ENCODE measurements at places on chromosomes 4 and X.

DNA sequence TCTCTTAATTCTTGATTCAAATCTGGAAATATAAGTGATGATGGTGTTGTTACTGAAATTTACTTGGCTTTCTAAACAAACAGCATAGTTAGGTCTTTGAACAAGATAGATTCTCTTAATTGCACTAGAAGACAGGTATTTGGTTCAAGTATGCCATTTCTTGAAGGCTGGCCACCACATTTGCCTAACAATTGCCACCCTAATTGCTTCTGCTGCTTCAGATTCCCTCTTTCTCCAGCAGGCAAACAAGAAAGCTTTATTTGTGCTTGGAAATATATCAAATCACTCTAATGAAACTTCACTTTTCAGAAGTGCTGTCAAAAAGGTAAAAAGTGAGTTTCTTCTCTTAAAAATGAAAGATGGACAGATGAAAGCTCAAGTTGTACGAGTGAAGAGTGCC is 418.6 kb downstream of the INPP4B start:
- DNase-seq = no peak

DNA sequence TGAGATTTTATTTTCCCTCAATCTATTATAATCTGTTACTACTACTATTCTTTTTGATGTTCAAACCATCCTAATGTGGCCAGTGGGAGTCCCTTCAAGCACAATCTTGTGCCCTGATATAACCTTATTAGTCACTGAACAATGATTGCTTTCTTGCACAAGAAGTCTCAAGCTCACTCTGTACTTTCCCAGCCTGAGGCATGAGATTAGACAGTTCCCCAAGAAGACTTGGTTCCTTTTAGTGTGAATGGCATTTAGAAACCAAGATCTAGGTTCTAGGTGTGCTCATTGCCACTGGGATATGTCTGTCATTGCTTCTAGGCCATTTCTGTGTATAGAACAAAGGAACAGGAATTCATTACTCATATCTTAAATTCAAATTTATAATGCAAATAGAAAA is 28.0 kb upstream of the RBM41 start:
- DNase-seq = no peak

DNA sequence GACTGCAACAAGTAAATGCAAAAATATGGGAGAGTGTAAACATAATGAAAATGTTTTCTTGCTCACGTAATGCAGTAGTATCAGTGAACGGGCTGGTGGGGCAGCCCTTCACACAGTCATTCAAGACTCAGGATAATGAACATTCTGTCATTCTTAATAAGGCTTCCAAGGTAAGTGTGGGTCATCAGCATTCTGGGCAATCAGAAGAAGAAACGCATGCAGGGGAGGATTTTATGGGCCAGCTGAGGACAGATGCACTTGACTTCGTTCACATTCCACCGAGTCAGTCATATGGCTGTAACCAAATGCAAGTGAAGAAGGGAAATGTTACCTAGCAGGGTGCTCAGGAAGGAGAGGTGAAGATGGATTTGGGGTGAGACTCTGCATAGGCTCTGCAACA is 68.0 kb upstream of the MAP9 start:
- DNase-seq = no peak

DNA sequence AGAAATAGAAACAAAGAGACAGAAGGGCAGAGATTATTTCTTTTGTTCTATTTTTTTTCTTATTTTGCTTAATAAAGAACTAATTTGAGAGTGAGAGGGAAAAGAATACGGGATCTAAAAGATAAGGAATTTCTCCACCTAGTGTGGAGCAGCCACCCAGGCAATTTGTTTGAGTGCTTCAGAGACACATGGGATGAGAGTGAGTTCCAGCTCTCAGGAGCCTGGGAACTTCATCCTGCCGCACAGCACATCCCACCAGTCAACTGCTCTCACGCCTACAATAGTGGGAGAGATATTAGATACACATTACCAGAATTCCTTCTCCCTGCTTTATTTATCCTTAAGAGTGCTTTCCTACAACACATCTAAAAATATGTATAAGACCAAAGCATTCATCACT is 946.4 kb downstream of the PDHA2 start:
- no peak for DNase-seq

DNA sequence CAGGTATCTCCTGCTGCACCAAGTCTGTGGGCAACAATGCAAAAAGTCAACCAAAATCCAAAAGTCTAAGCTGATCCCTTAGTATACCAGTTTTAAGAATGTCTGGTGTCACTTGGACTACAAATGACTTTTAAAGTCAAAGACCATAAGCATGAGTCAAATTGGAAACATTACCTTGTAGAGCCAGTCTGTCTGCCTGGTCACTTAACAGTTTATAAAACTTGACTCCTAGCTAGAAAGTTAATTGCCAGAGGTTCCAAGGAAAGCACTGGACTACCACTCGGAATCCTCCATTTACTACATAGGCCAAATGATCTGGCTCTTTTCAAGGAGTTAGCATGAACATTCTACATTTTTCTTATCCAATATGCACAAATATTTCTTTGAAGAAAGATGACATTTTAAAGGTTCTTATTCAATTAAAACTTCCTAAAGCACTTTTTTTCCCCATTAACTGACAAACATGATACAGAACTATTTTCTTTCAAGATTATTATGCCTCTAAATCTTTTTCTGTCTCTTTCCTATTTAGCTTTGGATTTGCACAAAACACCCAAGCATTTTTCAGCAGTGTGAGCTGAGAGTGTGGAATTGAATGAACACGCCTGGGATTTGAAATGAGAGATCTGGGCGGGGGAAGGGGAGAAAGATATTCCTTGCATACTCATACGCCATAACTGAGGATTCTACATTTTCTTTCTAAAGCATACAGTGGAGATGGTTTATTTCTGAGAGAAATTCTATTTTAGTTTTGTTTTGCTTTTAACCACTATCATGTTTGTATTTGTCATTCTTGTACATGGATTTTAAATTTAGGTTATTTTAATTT is 188.4 kb downstream of the SHROOM3 start:
- DNase-seq = no peak

DNA sequence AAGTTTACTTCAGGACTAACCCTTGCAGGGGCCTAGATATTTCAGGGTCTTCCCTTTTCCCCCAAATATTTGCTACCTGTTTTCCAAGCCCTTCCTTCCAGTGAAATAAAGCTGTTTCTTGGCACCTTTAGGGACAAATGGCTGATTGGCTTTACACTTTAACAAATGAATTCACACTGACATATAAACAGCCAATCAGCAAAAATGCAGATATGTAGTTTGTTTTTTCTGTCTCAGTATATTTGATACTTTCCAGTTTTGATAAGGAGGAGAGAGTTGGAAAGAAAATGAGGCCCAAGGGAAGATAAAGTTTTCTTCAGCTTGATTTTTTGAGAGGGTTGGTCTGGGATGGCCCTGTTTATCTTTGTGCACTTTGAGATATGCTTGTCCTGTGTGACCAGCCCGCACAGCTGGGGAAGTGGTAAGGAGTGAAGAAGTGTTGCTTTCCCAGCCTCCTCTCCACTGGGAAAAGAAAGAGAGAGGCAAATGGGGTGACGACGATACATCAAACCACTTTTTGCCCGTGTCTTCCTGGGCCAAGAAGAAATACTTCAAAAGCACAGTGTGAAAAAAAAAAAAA is 67.5 kb downstream of the MGST2 start:
- no peak for DNase-seq

DNA sequence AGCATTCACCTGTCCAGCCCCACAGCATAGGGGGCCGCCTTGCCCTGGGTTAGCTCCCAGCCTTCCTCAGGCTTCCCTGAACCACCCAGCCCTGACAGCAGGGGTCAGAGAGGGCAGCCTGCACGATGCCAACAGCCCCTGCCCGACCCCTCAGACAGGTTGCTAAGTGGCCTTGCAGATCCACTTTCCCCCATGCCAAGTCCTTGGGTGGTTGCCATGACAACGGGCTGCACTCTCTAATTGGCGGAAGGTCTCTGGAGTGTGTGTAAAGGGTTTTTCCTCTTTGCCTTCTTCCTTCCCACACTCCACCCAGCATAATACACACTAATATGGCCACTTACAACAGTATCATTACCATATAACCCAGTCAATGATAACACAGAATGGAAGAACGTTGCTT is 99.6 kb upstream of the AFAP1 start:
- DNase-seq = no peak

- DNase-seq = no peak
Measured at GRCh38 chrX:17086317-17086716, 139.9 kb downstream of the REPS2 start.

DNA sequence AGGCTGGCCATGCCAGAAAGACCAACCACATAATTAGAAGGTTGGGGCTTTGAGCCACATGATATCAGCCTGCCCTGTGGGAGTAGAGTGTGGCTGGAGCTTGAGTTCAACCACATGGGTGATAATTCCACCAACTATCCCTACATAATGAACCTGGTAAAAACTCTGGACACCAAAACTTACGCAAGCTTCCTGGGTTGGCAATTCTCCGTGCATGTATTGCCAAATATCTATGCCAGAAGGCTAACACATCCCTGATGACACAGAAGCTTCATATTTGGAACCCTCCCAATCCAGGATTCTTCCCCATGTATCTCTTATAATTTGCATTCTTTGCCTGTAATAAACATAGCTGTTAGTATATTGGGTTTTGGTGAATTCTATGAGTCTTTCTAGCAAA is 68.2 kb downstream of the FUNDC1 start:
- DNase-seq = no peak

DNA sequence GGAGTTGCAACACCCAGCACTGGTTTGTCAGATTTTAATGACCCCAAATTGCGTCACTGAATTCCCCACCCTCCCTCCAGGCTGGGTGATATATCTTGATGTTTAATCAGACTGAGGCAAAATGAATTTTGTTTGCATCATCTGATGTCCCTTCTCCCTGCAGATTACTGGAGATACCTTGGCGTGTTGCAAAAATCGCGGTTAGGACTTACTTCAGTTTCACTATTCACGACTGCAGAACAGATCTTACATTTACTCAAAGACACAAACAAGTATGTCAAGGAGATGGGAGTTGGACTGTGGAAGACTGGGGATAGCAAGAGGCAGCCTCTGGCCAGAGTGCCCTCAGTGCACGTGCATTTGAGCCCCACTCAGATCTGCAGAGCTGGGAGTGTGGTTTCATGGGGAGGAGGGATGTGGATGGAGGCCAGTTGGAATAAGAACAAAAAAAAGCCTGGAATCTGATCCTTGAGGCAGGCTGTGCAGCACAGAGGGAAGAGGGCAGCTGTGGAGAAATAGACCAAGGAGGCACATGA is 92.2 kb upstream of the MTM1 start:
- DNase-seq = no peak

GRCh38 chrX:27966955-27967354 is 14.3 kb downstream of the DCAF8L1 start:
- DNase-seq = no peak

DNA sequence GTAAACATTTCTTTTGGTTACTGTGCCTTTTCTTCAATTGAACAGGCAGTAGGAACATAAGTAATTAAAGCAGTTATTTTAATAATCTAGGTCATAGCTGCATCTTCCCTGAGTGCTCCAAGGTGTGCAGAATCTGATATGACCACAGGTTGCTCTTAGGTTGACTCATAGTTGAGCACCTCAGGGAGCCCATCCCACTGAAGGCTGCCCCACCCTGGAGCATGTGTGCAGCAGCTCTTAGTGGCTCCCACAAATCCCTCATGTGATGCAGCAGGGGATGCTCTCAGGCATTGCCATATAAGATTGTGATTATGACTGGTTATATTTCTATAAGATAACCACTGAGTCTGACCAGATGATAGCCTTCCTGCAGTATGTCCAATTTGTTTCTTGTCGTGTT is 72.3 kb downstream of the ZNF518B start:
- DNase-seq = no peak

DNA sequence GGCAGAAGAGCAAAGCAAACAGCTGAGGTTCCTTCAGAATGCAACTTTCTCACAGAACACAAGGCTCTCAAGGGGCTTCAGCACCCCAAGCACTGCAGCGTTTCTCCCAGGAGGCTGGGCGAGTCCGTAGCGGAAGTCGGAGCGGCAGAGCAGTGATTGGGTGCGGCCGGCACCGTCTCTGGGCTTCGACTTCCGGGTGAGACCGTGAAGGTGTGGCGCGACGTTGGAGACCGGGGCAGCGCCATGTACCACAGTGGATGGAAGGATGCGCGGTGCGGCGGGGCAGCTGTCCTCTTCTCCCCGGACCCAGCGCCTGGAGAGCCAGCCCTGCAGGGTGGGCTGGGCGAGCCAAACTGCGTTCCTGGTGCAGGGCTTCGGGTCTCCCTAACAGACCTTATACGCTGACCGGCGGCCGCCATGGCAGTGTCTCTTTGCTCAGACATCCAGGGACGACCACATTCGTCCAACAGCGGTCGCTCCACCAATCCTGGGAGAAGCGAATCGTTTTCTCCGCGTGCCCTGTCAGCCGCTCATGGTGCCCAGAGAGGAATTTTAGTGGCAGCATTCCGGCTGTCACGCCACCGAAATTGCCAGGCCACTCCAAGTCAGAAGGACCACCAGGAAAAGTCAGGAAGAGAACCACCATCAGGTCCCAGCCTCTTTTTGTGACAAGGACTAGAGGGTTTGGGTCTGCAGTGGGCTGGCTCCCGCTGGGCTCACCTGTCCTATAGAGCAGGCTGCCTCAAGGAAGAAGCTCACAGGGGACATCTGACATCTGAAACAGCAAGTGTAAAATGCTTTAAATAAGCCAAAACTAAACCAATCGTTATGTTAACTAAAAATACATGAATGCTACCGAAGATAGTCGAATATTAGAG is 20.5 kb downstream of the TRIM61 start:
- peak; percentile 88 for DNase-seq

DNA sequence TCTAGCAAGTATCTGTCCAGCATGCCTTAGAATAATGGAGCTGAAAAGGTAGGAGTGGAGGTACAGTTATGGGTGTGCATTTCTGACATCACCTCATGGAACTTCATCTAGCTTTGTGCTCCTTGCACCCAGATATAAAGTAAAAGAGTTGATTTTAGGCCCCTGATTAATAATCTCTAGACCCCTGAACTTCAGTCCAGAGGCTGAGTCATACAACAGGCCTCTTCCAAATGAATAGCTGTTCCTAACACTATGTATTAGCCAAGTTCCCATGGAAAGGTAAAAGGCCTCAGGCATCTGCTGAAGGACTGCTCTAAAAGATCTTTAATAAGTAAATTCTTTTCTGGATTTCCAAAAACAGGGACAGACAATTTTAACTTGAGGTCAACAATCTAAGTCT is 16.2 kb downstream of the TBC1D9 start:
- DNase-seq = no peak

DNA sequence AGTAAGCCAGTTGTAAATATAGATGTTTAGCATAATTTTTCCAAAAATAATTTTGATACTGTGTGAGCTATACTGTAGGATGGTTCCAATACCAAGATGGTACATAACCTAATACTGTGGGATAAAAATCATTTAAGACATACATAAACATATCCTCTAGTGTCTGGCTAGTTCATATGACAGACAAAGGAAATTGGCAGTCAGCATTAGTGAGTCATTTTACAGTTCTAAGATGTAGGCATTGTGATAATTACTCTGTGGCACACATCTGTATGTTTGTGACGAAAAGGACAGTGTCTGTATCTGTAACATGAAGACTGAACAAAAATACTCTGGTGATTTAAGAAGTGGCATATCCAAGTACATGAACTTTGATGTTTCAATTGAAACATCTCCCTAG is 49.6 kb downstream of the UGT2A2 start:
- no peak for DNase-seq

GRCh38 chr4:101938836-101939235 is 148.3 kb downstream of the BANK1 start:
- no peak for DNase-seq

- peak; percentile 32 for DNase-seq
Measured at GRCh38 chrX:120468071-120468470, 1.0 kb downstream of the LAMP2 start.
